ENCODE measurements at places on chromosomes 12 and 14.

GRCh38 chr12:19461999-19462398, 22.7 kb downstream of the AEBP2 start:
- DNase-seq: no peak

GRCh38 chr12:86249276-86249675, 6.9 kb downstream of the MGAT4C start:
- no peak for DNase-seq

DNA sequence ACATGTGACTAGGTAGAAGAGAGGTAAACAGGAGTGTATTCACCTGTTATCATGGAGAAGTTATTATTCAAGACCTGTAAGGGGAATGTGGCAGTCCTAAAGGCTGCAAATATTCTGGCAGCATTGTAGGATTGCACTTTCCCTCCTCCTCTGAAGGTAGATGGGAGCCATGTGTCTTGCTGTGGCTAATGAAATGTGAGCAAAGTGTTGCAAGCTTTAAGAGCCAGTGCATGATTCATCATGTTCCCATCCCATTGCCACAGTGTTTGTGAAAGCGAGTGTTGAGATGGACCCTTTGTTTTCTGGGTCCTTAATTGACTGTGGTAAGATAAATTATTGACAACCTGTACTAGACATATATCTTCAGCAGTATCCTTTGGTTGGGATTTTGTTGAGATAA, 128.7 kb downstream of the RGS6 start:
- DNase-seq: no peak

- DNase-seq: no peak
These were observed 55.4 kb upstream of the PYGL start for GRCh38 chr14:50999726-51000125.
